ENCODE measurements at places on chromosomes 3 and 15.

- no peak for DNase-seq
These were observed 1.5 kb upstream of the CACNA2D3 start for GRCh38 chr3:54120657-54121413.

- DNase-seq, result no peak
These were observed 37.7 kb upstream of the NAALADL2 start for GRCh38 chr3:174821477-174821876.

DNA sequence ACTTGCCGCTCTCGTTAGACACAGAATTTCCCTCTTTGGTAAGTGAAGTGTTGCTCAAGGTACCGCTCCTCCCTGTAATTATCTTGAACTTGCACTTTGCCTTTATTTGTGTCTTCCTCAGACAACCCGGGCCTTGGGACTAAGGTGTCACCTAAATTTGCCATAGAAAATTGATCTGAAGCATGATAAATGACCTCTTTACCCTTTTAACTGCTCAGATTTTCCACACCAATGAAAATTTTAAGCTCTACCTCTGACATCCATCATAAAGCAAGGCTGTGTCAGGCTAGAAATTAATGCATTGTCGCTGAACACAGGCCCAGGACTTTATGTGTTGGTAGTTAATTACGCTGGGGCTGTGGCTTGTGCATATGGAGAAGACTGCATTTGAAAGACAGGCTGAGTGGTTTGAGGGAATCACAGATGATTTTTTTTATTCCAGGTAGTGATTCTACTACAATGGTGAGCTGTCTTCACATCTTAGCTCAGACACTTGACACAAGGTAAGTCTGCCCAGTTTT, 199.6 kb upstream of the CHRM5 start:
- DNase-seq, result no peak

DNA sequence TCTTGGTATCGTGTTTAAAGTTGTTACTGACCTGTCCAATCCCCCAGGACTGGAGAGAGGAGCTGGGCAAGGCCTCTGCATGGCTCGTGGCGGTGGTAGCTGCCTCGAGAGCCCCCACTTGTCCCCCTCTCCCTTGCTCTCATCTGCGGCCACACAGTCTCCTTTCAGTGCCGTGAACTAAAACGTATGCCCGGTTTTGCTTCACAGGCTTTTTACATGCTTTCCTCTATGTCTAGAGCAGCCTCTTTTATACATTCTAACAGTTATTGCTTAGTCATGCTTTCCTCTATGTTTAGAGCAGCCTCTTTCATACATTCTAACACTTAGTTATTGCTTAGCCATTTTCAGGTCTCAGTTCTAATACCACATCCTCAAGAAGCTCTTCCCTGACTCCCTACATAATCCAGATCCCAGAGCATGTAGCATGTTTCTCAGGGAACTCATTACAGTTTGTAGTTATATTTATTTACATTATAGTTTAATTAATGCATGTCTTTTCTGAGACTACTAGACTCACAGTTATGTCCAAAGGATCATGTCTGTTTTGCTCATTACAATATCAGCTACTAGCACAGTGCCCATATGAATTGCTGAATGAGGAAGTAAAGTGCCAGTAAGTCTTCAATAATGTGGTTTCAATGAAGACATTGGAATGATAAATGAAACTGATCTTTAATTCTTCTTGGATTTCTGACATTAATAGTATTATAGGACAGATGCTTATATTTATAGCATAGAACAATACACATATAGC, 66.5 kb upstream of the TBL1XR1 start:
- no peak for DNase-seq

- DNase-seq, result no peak
These were observed 43.2 kb downstream of the MAP3K13 start for GRCh38 chr3:185406121-185406620.

GRCh38 chr15:79886124-79886523, 10.7 kb downstream of the MTHFS start:
- DNase-seq, result no peak

Measured in central memory CD4-positive, alpha-beta T cell (primary cell).